ENCODE measurements at places on chromosomes 7 and 10. TPM values are rescaled to one million over a fixed set of nuclear protein-coding genes. Genes with fewer than 3 reads are reported as not detected.

ZC3HAV1L gene
- 23.7 TPM for total RNA-seq

FXYD4 gene
- total RNA-seq: not detected

FFAR4 gene
- total RNA-seq: not detected

HOXA3 gene
- total RNA-seq: 4.4 TPM

TDRD1 gene
- total RNA-seq: 0.13 TPM

CELF2 gene
- total RNA-seq: 18.1 TPM

TUBAL3 gene
- total RNA-seq: not detected

ZEB1 gene
- 65.2 TPM for total RNA-seq

HTR5A gene
- not detected for total RNA-seq

SH2D4B gene
- total RNA-seq: 0.07 TPM

HMX2 gene
- not detected for total RNA-seq

HK1 gene
- total RNA-seq: 315 TPM

OR2AE1 gene
- total RNA-seq: 0.26 TPM

ATP5F1C gene
- 117 TPM for total RNA-seq

BAMBI gene
- total RNA-seq: 12.2 TPM

STEAP4 gene
- 5.9 TPM for total RNA-seq

Data from smooth muscle cell of the pulmonary artery (primary cell).